ENCODE measurements at places on chromosomes 16 and 17.
A peak's percentile ranks its signal among the peaks of the same experiment; 100 is the strongest.

DNA sequence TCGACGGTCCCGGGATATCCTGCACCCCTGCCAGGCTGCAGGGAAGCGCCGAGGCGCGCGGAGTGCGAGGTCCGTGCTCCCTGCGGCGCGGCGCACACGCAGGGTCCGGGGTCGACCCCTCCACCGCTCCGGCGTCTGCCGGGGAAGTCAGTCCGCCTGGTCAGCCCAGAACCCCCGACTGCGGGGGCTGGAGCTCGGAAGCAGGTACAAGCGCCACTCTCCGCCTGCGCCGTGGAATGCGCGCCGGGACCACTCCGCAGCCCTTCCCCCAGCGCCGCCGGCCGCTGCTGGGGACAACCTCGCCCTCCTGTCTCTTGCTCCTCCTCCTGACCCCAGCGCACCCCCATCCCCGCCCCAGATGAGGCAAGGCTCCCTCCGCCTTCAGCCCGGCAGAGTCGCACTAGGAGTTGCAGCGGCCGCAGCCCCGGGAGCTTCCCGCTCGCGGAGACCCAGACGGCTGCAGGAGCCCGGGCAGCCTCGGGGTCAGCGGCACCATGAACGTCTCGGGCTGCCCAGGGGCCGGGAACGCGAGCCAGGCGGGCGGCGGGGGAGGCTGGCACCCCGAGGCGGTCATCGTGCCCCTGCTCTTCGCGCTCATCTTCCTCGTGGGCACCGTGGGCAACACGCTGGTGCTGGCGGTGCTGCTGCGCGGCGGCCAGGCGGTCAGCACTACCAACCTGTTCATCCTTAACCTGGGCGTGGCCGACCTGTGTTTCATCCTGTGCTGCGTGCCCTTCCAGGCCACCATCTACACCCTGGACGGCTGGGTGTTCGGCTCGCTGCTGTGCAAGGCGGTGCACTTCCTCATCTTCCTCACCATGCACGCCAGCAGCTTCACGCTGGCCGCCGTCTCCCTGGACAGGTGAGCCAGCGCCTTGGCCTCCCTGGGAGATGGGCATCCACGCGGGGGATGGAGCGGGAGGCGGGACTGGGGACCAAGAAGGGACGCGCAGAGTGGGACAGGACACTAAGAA, at the start of gene GALR2:
Gene GALR2 (plus strand): TSS at position 392 of the 974 bp plus-strand sequence. CDS start 103 bp downstream, at position 495.
- no peak for DNase-seq

GRCh38 chr16:67461600-67462278, 19.2 kb downstream of the ATP6V0D1 start:
- no peak for DNase-seq

DNA sequence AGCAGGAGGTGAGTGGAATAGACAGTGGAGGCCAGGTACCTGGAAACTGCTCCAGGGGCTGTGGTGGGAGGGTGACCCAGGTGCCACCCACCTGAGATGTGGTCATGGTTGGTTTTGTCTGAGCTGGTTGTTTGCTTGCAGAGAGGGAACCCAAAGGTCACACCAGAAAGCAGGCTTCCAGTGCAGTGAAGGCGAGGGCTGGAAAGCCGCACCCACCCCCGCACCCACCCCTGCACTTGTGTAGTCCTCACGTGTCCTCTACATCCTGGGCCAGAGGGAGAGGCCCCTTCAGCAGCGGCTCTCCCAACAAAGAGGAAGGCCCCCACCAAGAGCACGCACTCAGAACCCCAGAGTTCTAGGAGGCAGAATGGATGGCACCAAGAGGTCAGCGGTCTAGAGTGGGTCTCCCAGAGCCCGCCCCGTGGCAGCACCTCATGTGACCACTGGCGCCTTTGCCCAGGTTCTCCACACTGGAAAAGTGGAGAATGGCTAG, 92.6 kb upstream of the CBX4 start:
- DNase-seq, result no peak

DNA sequence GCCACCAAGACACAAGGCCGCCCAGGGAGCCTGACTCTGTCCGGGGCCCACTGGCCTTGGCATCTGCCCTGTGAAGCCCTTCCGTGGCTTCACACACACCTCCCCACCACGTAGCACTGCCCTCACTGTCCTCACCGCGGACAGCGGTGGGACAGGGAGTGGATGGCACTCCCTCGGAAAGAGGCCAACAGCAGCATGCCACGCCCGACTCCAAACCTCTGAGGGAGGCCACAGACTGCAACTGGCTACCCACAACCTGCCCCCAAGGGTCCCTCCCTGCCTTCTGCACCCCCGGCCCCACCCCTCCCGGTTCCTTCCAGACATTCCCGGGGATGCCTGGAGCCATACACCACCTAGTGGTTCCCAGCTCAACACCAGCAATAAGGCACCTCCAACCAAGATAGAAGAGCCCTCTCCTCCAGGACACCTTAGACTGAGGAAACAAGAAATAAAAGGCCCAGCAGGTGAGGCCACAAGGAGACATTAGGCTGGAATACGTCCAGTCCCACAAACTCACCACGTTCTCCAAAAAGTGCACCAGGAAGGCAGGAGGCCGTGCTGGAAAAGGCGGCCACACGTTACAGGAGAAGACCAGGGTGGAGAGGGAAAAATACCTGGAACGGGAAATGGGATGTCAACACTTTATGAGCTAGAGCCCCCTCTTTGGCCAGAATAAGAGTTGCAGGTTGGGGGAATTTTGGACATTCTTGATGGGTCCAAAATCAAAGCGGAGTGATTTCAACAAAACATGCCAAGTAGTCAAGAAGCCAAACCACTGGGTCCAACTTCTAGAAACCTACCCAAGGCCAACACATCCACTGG, 310.0 kb downstream of the SOX9 start:
- no peak for DNase-seq

DNA sequence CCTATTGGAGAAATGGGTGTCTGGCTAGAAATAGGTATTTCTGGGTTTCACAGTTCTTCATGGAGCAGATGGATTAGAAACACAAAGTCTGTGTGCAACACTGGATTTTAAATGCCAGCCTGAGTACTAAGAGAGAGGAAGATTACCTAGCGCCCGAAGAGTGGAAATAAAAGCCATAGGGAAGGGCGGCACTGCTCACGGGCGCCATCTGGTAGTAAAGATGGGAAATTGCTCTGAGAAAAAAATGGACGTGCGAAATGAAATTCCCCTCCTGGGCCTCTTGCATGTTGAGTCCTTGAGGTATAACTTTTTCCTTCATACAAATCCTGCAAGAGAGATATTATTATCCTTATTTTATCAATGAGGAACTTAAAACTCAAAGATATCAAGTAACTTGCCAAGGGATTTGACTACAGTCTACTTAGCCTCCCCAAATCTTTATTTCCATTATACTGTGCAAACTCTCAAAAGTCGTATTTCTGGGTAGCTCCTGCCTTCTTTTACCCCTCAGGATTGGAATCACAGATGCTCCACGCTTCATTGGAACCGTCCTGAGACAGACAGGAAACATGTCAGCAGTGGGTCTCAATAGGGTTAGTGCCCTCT, 72.8 kb downstream of the MMD start:
- peak; percentile 68 for DNase-seq

DNA sequence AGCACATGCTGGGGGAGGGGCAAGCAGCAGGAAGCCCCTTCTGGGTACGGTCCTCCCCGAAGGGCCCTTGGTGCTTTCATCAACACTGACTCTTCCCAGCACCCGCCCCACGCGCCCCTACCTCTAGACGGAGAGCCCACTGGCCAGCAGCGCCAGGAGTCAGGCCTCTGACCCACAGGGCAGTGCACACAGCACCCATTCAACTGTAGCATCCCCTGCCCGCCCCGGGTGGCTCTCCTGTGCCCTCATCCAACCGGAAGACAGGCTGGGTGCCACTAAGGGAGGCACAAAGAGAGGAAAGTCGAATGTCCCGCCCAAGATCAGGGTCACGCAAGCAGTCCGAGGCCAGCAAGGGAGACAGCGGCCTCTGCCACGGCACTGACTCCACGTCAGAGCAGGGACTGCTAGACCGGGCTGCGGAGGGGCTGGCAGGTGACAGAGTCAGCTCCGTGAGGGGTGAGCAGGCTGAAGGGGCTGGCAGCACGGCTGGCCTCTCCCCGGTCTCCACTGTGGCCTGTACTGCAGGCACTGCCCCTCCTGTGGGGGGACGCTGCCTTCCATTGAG, 9.8 kb downstream of the MSRB1 start:
- DNase-seq, result no peak

DNA sequence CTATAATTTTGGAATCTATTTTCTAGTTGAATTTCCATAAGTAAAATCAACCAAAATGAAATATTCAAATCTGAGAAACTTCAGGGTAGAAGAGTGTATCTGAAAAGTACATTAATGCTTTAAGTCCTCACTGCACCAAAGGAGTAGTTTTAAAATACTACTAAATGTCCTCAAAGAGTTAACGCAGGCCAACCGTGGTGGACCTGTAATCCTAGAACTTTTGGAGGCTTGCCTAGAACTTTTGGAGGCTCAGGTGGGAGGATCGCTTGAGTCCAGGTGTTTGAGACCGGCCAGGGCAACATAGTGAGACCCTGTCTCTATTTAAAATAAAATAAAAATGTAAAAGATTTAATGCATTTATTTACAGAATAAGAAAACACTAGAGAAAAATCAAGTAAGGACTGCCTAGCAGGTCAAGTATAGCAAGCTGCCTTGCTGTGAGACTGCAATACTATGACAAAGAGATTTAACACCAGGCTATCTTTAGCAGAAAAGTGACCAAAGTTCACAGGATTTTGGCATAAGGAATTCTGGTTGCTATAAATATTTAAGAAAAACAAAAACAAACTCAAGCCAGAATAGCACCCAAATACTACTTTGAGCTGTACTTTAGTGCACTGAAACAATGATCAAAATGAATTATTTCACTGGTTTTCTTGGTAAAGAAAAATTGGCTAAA, 41.0 kb downstream of the CHCT1 start:
- no peak for DNase-seq

DNA sequence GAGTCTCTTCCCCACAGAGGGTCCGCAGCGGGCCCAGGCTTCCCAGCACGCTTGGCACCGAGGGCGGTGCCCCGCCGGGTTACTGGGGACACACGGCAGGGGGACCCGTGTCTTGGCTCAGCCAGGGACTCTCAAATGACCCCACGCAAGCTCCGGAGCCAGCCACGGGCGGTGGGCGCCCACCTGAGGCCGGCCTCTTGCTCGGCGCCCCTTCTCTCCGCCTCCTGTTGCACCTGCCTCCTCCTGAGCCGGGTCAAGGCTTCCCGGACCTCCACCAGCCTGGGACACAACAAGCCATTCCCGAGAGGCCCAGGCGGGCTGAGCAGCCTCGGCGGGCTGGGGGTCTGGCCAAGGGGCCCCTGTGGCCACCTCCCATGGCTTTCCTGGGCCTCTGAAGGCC, 1.7 kb downstream of the CCDC154 start:
- no peak for DNase-seq

DNA sequence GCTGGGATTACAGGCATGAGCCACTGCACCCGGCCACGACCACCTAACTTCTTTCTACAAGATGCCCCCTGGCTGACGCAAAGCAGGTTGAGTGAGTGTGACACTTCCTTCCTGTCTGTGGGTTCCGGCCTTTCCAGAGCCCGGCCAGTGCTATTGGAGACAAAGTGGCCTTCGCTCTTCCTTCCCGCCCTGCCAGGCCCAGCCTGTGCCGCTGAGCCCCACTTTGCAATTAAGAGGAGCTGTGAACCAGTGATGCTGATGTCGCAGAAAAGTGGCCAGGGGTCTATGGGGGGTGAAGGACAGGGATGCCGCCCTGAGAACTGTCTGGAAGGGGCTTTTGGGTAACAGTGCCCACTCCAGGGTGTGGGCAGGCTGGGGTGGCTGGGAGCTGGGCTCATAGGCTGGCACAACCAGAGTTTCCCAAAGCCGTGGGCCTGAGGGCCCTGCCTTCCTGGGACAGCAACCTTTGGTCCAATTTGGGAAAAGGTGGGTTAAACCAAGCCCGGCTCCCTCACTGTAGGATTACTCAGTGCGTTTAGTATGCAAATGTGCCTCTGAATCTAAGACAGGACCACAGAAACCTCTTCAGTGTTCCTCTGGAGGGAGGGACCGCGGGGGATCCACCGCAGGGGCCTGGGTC, 174.9 kb downstream of the SEC14L1 start:
- DNase-seq, result no peak

- DNase-seq, result no peak
These were observed 177.1 kb upstream of the ELAC2 start for GRCh38 chr17:13194887-13195286.

DNA sequence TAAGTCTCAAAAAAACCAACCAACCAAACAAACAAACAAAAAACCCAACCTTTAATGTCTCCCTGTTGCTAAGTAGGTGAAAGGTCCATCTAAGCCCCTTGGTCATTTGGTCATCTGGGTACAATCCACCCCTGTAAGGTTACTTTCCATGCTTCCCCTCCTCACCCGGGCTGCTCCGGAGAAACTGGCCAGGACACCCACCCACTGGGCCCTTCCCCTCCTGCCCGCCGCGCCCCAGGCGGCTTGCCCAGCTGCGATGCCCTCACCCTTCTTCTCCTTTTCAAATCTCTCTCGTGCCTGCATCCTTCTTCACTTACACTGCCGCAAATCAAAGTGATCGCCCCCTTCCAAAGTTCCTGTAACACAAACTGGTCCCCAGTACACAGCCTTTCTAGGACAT, 2.0 kb downstream of the NTAN1 start:
- DNase-seq, result no peak

- DNase-seq, result peak; percentile 74
These were observed 59.2 kb downstream of the BMERB1 start for GRCh38 chr16:15493466-15494180.

GRCh38 chr17:17994271-17995069, 21.8 kb downstream of the DRC3 start:
- DNase-seq, result no peak

- DNase-seq, result peak; percentile 77
These were observed at the start of gene PMP22 for GRCh38 chr17:15265131-15265530. PMP22 (minus strand) TSS chr17:15265326; CDS start chr17:15260727, 4,599 bp downstream.

DNA sequence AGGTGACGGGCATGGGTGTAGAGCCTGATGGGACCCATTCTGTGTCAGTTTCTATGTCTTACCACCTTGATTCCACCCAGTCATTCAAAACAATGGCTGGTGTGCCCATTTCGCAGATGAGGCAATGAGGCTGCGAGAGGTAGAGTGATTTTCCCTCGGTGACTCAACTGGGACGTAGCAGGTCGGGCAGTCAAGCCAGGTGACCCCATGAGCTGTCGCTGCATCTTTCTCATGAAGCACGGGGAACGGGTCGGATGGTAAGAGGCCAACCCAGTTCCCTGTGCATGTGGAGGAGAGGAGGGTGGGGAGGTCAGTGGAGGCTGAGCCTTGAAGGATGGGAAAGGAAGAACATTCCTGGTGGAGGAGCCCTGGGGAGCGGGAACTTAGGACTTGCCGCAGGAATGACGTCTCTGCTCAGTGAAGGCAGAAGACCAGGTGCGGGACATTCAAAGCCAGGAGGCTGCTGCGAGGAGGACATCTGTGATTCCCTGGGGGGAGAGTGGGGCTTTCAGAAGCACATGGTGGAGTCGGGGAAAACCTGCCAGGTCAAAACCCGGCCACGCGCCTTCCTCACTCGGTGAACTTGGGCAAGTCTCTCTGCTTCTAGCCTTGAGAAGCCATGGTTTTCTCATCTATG, 1.1 kb downstream of the IL21R start:
- DNase-seq, result no peak

- DNase-seq, result no peak
These were observed 34.3 kb upstream of the RBFOX3 start for GRCh38 chr17:79645022-79645776.

DNA sequence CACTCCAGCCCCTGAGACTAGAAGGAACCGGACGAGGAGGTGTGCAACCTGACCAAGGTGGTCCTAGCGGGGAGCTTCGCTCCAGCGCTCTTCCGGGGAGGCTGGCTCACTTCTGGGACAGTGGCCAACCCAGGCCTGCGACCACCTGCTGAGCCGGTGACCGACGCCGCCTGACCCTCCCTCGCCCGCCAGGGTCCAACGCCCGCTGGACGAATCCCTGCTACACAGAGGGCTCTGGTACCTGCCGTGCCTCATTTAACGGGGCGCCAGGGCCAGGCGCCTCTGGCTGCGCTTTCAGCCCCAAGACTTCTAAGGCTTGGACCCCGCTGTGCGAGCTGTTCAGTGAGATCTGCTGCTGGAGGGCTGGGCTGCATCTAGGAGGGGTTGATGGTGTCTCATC, 99.5 kb upstream of the KCNJ18 start:
- no peak for DNase-seq

All from hindlimb muscle (tissue), 1 donor.